ENCODE measurements at places on chromosomes 2 and 18.

GRCh38 chr18:27314996-27315395, 129.9 kb upstream of the CHST9 start:
- DNase-seq, result no peak

DNA sequence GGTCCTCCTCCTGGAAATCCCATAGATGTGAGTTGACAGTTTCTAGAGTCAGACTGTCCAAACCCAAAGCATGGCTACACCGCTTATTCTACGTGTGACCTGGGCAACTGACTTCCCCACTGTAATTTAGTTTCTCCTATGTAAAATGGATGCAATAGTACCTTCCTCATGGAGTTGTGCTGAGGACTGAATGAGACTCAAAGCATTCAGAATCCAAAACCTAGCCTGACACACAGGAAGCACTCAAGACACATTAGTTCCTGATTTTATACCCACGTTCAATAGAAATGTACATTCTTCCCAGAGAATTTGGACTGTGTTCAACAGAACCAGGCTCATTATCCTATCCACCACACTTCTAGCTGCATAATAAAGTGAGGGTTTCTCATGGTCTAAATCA, 88.8 kb downstream of the STK39 start:
- DNase-seq, result no peak

GRCh38 chr2:126381091-126381490, 274.9 kb upstream of the GYPC start:
- no peak for DNase-seq

DNA sequence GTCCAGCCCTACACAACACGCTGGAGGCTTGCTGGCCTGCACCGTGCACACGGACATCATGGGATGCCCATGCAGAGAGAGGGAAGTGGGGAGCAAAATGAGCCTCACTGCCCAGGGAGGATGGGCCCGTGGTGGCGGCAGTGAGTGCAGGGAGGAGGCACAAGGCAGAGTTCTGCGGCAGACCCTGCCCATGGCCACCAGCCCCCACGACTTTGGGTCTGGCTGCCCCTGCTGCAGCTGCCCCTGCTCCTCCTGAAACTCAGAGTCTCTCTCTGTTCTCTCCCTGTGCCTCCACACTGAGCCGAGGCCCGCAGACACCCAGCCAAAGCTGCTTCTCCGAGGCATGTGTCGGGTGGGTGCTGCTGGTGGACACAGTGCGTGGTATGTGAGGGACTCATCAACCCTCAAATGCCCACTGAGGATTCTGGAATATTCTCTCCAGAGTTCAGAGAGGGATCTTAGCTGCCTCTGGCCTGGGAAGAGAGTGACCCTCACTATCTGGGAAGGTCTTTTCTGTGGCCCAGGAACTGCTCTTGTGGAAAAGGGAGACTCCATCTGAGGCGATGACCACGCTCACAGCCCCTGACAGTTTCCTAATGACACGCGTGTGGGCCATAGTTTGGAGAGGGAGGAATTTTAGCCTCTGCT, 45.1 kb upstream of the HPCAL1 start:
- no peak for DNase-seq

DNA sequence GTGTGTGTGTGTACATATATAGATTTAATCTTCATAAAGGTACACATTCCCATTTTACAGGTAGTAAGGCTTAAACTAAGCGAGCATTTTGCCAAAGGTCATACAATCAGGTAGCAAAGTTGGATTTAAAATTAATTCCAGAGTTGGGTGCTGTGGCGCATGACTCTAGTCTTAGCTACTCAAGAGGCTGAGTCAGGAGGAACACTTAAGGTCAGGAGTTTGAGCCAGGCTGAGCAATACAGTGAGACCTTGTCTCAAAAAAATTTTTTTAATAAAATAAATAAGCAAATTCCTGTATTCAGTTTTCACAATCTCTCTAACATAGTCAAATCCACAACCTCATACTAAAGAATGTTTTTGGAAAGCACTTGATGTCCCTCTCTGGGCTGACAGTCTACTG, 111.5 kb upstream of the LDLRAD4 start:
- no peak for DNase-seq

DNA sequence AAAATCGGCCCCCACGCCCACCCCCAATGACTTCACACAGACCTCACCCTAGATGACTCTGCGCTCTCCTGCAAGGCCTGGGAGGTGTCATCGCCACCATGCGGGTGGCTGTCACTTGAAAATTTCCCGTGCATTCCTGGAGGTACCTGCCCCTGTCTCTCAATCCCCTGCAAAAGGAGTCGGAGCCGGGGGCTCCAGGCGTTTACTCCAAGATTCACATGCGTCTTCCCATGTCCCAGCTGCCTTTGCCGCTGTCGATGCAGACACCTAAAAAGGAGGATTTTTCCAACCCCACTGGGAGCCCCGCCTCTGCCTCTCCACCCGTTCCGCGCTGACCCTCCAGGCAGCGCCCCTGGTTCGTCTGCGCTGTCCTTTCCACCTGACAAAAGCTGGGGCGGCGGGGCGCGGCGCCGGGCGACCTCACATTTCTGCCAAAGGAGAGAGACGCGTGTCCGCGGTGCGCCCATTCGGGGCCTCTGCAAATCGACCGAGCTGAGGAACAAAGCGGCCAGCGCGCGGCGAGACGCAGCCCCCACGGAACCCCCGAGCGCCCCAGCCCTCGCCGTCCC, 667 bp downstream of the REEP1 start:
- DNase-seq, result no peak

DNA sequence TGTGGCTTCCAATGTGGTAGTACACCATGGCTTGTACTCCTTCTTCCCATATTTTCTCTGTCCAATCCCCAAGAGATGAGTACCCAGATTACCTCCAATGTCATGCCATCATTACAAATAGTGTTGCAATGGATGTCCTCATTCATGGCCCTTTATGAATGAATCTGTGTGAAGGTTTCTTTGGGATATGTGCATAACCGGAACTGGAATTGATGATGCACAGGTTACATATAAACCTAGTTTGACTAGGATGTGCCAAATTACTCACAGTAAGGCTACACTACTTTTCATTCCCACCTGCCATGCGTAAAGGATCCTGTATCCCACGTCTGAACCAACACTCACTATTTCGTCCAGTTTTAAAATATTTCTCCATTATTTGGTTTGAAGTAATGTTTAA, 173.9 kb upstream of the CXCR4 start:
- no peak for DNase-seq

GRCh38 chr18:48228301-48228715, 180.9 kb downstream of the ZBTB7C start:
- no peak for DNase-seq

DNA sequence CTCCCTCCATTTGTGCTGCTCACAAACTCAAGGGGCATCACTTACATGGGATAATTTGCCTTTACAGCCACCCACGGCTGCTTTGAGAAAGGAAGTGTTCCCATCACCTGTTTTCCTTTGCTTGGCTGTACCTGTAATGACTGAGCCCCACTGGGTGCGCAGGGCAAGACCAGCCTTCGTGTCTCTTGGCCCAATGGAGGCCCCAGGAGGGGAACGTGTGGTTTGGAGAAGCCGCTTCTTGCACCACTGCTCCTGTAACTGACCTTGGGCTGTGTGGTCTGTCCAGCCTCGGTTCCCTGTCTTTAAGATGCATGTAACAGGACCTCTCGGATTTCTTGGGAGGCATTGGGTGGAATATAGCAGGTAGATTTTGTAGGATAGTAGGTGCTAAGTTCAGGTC, 41.1 kb downstream of the LDLRAD4 start:
- DNase-seq, result no peak

GRCh38 chr2:8534729-8535468, 147.0 kb upstream of the ID2 start:
- no peak for DNase-seq

- no peak for DNase-seq
These were observed 11.9 kb downstream of the IL18R1 start for GRCh38 chr2:102367331-102367971.

GRCh38 chr2:145344076-145344724, 824.3 kb upstream of the ZEB2 start:
- no peak for DNase-seq
